ENCODE measurements at places on chromosomes 1 and 21. TPM values are rescaled to one million over a fixed set of nuclear protein-coding genes. Genes with fewer than 3 reads are reported as not detected.

DNA sequence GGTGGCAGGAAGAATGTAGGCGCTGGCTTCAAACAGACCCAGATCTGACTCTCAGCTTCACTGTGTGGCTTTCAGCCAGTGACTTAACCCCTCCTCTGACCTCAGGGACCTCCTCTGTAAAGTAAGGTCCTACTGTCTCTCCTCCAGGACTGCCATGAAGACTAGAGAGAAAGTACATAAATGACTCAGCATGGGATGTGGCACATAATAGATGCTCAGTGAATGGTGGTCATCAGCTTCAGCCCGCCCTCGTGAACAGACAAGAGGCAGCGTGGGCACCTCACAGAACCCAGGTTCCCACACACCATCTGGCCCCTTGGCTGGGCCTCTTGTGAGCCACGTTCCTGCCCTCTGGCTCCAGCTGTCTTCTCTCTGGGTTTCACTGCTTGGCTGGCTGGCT, 126.0 kb downstream of the SYF2 start:
- no peak for DNase-seq

GRCh38 chr1:114559356-114559755, 22.1 kb downstream of the BCAS2 start:
- DNase-seq, result no peak

DNA sequence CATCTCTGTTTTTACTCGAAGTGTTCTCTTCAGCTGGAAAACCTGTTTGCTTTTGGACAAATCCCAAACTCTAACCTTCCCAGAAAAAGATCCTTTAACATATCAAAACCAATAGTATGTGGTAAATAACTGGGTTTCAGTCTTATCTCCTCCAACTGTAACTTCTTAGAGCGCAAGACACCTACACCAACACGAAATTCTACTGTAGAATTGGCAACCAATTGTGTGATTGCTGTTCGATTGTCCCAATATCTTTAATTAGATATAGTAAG, 5.8 kb upstream of the MPZL1 start:
- DNase-seq, result no peak

DNA sequence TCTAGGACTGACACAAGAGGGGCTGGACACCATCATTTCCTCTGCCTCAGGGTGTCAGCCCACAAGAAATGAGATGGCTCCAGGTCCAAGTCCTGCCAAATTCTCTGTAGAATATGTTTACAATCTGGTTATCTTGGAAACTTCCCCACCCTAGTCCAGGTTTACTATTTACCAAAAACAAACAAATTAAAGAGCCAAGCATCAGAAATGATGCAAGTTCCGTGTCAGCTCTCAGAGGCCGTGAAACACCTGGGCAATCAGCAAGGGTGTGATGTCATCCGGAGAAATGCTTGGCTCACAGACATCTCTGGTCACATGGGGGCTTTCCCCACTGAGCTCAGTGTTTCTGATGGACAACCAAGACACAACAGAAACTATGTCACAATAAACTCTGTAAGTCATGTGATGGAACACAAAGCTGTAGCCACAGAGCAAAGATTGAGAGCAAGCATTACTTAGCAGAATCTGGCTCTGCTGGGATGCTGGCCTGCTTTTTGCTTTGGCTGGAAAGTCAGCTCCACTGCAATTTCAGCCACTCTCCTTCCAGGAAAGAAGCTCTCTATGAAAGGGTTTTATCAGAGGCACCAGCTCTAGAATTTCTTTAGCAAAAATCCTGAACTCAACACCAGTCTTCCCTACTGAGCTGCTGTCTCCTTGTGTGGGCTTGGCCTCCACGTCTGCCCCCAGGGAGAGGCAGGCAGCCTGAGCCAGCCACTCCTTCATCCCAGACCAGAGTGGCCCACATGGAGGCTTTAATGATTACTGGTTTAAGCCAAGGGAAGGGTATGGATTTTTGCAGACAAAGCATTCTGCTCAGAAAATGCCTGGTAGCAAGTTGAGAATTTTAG, 55.9 kb downstream of the NENF start:
- DNase-seq, result peak; percentile 6

DNA sequence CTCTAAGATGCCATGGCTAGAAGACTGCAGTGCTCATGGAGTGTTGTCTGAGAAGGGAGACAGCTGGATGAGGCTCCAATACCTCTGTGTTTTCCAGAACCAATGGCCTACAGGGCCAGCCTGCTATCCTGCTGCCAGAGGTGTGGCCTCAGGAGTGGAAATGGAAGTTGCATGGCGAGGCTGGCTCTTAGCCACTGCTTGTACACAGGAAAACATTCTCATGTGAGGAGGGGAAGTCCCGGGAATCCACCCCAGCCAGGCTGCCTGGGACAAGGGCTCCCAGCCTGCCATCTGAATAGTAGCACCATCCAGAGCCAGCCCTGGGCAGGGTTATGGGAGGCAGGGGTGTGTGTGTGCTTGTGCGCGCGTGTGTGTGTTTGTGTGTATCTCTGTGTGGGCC, 56.5 kb downstream of the SDC3 start:
- no peak for DNase-seq

DNA sequence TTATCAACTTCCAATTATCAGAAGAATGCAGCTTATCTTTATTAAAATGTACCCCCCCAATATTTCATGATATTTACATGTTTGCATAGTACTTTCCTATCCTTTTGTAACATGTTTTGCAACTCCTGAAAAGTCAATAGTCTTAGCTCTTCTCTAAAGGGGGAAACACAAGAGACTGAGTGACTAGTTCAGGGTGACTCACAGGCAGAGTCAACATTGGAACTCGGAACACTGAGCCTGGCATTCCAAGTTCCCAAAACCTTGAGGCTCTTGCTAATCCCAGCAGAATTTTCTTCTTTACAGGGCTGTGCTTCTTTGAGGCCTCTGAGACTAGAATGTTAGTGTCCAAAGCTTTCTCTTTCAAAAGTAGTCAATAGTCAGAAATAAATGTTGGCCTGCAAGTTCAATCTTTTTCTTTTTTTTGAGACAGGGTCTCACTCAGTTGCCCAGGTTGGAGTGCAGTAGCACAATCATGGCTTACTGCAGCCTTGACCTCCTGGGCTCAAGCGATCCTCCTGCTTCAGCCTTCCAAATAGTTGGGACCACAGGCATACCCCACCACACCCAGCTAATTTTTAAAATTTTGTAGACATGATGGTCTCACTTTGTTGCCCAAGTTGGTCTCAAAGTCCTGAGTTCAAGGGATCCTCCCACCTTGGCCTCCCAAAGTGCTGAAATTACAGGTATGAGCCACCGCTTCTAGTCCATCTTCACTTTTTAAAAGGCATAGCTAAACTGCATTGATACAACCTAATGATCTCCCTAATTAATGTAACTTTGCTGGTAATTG, 37.5 kb downstream of the ZNF281 start:
- no peak for DNase-seq

GRCh38 chr1:47216278-47217059, 15.6 kb downstream of the TAL1 start:
- no peak for DNase-seq

- DNase-seq, result no peak
These were observed 19.3 kb upstream of the TRABD2B start for GRCh38 chr1:48016515-48016914.

DNA sequence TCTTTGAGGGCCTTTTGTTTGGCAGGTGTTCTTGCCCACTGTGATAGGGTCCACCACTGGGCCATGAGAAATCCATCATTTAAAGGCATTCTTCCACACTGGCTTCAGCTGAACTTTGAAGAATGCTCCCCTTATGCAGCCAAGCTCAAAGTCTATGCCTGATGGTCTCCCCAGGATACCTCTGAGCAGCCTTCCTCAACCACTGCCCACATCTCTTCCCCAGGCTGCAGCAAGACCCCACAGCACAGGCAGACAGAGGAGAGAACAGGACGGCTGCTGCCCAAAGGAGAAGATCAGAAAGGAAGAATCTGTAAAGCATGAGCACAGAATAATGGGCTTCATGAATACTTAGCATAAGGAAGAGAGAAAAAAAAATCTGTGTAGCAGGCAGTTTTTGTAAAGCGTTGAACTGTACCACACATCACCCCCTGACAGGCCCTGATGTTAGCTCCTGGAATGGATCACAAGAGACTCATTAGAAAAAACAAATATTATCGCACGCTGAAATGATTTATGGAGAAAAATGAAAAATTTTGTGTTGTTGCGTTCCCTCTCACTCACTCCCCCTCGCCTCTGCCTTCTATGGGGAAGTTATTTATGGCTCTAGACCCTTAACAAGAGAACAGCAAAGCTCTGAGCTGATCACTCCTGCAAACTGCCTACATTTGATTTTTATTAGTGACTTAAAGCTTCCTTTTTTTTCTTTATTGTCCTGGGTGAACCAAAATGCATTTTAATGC, 134.1 kb downstream of the TMEM53 start:
- no peak for DNase-seq

DNA sequence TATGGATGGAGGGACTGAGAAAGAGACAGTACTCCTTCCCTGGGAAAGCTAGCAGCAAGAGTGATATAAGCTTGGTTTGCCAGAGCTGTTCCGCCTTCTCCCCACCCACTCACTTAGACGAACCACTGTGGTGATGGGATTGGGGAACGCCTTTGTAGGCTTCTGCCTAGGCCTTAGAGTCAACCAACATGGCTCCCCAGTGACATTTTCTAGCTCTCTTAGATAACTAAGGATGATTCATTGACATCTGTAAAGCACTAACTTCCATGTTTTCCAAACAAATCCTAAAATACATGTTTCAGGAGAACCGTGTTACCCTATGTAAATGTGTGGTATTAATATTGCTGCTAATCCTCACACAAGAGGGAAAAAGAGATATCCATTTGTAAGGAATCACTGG, 21.6 kb upstream of the SSX2IP start:
- DNase-seq, result no peak

DNA sequence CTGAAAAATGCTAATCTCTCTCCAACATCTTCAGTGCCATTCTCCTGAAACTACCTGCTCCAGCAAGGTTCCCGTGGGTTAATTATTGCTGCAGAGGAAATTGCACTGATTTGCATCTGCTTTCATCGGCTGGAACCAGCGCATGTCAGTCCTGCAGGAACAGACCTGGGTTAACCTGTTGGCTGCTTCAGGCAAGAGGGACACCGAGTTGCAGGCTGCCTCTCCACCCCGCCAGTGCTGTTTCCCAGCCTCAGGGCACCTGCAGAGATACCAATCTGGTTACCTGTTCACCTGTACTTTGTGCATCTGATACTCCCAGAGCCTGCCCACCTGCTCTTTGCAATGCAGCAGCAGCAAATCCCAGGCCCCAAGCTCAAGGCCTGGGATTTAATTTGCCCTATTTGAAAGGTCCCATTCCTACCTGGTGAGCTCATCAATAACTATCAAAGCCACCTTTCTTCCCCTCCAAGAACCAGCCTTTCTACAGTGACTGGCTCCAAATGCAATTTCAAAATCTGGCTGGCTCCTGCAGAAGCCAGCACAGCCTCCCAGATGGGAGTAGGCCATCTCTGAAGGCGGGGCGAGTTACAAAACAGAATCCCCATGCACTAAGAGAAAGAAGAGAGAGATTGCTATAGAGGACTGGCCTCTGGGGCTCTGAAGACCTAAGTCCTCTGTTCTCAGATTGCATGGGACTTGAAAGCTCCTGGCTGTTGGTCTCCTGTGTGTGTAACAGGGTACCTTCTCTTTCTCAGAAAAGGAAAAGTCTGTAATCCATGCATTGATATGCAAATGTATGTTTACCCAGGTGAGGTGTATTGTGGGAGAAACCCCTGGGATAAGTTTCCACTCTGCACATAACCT, 67.8 kb downstream of the TOMM20 start:
- DNase-seq, result peak; percentile 51

- no peak for DNase-seq
These were observed 52.9 kb upstream of the SSBP3 start for GRCh38 chr1:54459140-54459539.

GRCh38 chr1:237868817-237869600, 21.7 kb downstream of the ZP4 start:
- no peak for DNase-seq

GRCh38 chr1:226453015-226453704, 45.3 kb upstream of the PARP1 start:
- no peak for DNase-seq

- DNase-seq, result no peak
These were observed 19.7 kb downstream of the SLC5A9 start for GRCh38 chr1:48242141-48242736.

GRCh38 chr1:29851691-29852090, 615.4 kb downstream of the PTPRU start:
- DNase-seq, result no peak

GRCh38 chr21:38869196-38869595, 63.5 kb downstream of the ETS2 start:
- DNase-seq, result no peak

GRCh38 chr1:236002572-236002971, 62.3 kb downstream of the NID1 start:
- no peak for DNase-seq

DNA sequence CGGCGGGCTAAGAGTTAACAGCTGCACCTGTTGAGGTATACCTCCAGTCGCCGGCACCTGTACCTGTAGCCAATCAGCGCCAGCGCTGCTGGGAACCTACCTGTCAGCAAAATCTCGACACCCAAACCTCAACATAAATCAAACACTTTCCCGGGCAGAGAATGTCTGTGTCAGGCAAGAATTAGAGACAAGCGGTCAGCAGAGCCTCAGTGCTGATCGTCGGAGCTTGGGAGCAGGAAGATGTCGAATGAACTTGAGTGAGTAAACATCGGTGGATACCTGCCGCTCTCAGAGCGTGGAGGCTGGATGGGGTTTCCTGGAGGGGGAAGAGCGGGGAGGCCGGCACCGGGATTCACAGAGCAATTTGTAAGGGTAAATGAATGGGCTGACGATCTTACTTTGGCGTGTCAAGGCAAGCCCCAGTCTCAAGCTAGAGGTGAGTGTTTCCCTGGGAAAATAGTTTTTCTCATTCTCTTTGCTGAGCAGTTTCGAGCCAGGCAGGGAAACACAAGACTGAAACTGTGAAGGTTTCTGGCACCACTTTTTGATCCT, at the start of gene GRHL3:
Gene GRHL3, plus strand, starts transcription at position 46 of the 552 bp plus-strand sequence. Its CDS starts 195 bp downstream, at position 241.
- DNase-seq, result peak; percentile 28

DNA sequence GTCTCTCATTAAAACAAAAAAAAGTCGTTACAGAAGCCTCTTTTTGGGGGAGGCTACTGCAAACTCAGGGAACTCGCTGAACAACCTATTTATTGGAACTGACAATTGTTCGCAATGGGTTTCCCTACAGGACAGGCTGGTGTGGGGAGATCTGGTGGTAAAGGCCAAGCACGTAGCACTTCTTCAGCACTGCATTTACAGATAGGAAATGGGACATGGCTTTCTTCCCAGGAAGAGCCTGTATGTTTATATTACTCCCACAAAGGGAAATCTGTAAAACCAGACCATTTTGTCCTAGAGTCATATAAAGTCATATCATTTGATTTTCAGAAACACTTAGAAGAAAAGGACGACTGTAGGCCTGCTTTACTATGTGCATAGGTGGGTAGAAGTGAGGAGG, 38.8 kb upstream of the TBX15 start:
- no peak for DNase-seq

The GSTM3 gene
- 47.8 TPM for total RNA-seq

The SYPL2 gene
- total RNA-seq, result 0.09 TPM

The TNFRSF4 gene
- not detected for total RNA-seq

The C1orf21 gene
- total RNA-seq, result 25.1 TPM

The KCNJ9 gene
- total RNA-seq, result 12.0 TPM

The PAQR6 gene
- 7.7 TPM for total RNA-seq

The C4BPA gene
- total RNA-seq, result not detected

The KLHDC7A gene
- not detected for total RNA-seq
